ENCODE measurements at places on chromosomes 5 and 9.

DNA sequence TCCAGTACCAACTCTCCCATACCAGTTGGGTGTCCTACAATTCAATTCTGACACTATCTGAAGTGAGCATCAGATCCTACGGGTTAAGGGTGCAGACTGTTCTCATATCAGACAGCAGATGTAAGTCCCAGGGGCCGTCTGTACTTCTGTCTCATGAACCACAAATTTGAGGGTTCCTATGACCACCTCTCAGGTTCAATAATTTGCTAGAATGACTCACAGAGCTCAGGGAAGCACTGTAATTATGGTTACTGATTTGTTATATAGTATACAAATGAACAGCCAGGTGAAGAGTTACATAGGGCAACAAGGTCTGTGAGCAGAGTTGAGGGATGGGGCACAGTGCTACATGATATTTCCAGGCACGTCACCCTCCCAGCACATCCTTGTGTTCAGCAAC lies 499.1 kb downstream of the DMAC1 start:
- no peak for DNase-seq

GRCh38 chr5:173334808-173335207 lies 6.6 kb upstream of the STC2 start:
- DNase-seq, result no peak

DNA sequence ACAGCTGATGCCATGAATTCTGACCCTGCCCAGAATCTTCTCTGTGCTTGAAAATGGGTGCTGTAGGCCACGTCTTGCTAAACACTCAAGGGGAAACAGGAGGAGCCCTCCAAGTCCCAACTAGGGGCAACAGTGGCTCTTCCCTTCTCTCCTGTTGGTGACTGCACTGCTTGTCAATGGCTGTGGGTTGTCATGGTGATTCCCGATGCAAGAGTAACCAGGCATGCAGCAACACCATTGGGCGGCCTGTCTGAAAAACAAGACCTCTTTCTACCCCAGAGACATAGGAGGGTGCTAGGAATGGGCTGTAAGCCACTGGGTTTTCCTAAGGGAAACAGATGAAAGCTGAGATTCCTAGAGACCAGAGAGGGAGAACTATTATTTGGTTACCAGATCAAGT lies 201.7 kb upstream of the PANK3 start:
- no peak for DNase-seq

GRCh38 chr5:32100230-32100629 lies 73.9 kb downstream of the GOLPH3 start:
- DNase-seq, result no peak

DNA sequence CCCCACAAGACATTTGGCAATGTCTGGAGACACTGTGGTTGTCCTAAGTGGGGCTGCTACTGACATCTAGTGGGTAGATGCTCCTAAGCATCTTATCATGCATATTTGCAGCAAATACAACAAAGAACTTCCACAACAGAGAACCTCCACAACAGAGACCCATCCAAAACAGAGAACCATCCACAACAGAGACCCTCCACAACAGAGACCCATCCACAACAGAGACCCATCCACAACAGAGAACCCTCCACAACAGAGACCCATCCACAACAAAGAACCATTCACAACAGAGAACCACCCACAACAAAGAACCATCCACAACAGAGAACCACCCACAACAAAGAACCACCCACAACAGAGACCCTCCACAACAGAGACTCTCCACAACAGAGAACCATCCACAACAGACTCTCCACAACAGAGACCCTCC lies 32.8 kb downstream of the ARPC5L start:
- no peak for DNase-seq

DNA sequence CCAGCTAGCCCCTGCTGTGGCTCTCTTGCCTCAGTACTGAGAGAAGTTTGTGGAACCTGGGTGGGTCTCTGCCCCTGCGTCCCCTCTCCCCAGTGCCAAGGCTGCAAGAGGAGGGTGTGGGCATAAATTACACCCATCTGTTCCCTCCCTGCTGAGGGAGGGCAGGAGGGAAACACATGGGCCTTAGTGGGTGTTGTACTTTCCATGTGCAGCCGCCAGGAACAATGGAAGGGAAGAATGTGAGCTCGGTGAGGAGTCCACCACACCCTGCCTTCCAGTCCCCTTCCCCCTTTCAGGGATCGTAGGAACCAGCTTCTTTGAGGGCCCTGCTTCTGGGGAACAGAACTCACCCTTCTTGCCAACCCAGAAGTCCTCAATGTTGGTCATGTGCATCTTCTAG lies 138.2 kb upstream of the KLF4 start:
- no peak for DNase-seq

DNA sequence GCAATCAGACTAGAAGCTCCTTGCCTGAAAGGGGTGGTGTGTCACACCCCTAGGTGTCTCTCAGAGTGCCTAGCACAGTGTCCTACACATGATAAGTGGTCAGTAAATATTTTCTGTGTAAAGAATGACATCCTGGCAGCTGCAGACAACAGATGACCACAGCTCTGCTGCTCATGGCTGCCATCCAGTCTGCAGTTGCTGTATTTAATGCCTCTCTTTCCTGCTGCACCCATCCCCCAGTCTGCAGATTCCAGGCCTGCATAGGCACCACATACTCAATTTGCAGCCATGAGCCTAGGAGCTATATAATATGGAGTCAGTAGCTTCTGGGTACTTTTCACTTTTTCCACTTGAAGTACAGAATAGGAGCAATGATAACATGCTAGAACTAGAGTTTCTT lies 94.9 kb upstream of the NR4A3 start:
- no peak for DNase-seq

- no peak for DNase-seq
These were observed 11.3 kb downstream of the PDGFRB start for GRCh38 chr5:150144246-150144801.

- DNase-seq, result no peak
These were observed 5.2 kb downstream of the KIF12 start for GRCh38 chr9:114093761-114094505.

DNA sequence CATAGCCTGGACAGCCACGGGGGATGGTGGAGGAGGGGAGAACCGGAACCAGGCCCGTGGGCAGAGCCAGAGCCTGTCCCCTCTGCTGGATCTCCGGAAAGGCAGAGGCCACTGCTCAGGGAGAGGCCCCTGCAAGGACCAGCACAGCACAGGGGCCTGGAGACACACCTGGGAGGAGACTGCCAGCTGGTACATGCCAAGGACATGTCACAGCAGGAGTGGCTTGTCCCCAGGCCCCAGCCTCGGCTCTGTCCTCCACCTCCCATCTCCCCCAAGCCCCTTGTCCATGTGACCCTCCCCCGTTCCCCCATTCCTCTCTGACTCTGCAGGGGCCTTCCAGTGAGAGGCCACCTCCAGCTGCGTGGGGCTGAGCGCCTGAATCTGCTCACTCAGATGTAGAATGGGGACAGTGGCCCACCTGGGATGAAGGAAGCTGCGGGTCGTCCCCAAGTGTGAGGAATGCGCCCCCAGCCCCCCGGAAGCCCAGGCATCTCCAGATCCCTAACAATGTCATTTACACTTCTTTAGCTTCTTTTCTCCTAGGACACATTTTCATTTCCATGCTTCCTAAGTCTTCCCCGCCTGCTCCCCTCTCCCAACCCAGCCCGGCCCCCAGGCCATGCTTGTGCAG lies 349.6 kb upstream of the IRX2 start:
- DNase-seq, result no peak

DNA sequence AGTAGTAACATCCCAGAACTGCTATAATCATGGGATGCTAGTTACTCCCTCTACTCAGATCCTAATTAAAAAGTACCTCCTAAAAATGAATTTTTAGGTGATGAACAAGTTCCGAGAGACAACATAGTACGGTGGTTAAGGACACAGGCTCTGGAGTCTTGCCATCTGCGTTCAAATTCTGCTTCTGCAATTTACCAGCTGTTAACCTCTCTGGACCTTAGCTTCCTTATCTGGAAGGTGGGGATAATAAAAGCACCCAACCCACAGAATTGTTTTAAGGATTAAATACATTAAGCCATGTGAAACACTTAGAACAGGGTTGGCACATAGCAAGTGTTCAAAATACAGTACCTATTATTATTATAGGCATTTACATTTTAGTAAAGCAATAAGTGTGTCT lies 77.5 kb upstream of the XPA start:
- DNase-seq, result no peak

- peak; percentile 41 for DNase-seq
These were observed 188.2 kb downstream of the CRB2 start for GRCh38 chr9:123544007-123544827.

DNA sequence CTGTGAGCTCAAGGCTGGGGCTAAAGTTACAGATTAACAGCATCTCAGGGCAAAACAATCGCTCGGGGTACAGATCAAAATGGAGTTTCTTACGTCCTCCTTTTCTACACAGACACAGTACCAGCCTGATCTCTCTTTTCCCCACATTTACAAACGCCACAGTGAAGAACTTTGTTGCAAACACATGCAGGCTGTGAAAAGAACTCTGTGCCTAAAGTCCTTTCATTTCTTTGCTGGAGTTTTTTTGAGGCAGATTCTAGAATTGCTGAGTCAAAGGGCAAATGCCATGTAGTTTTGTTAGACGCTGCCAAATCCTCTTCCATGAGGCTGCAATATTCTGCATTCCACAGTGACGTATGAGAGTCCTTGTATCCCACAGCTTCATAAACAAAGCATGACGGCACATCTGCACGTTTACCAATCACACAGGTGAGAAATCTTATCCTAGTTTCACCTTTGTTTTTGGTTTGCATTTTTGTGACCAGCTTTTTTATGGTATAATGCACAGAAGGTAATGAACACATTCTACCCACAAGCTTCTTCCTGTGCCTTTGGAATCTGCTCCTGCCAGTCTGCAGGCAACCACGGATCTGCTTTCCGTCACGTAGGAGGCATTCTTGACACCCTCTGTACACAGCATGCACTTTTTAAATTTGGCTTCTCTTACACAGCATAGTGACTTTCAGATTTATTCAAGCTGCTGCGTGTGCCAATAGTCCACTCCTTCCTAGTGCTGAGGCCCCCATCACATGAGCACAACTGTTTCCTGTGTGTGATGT lies 44.6 kb upstream of the LPCAT1 start:
- no peak for DNase-seq

GRCh38 chr5:76521240-76521758 lies 101.9 kb downstream of the F2RL2 start:
- DNase-seq, result no peak

DNA sequence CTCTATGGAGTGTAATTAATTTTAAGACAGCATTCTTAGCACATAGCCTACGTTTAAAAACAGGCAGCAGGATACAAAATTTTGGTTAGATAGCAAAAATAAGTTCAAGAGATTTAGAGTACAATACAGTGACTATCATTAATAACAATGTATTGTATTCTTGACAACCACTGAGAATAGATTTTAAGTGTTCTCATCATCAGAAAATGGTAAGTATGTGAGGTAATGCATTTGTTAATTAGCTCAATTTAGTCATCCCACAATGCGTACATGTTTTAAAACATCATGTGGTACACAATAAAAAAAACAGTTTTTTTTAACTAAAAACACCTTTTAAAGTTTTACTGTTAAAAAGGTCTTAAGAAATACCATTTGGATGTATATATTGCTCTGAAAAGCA lies 94.2 kb downstream of the MUSK start:
- DNase-seq, result no peak

- peak; percentile 48 for DNase-seq
These were observed 513 bp downstream of the FAM193B start for GRCh38 chr5:177553671-177554429.

DNA sequence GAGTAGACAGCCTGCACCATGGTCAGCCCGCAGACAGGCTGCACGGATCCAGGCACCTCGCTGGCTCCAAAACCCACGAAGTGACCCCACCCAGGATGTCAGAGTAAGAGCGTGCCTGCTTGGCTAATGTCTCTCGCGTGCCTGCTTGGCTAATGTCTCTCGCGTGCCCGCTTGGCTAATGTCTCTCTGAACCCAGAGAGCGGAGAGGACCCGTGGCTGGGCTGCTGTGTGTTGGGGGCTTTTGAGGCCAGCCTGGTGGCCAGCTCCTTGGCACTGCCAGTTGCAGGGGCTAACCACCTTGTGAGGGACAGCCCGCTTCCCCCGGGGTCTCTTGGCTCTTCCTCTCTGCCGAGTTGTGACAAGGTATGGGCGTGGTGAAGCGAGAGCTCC lies 8.9 kb upstream of the RXRA start:
- DNase-seq, result peak; percentile 1
